ENCODE measurements at places on chromosomes 11 and 22.

- no peak for DNase-seq
These were observed 59.7 kb upstream of the AMPD3 start for GRCh38 chr11:10395166-10395897.

GRCh38 chr11:49302360-49302759, 94.0 kb upstream of the FOLH1 start:
- no peak for DNase-seq

GRCh38 chr11:63765688-63766241, 2.8 kb downstream of the ZFTA start:
- DNase-seq, result no peak

GRCh38 chr11:3623121-3623520, 18.7 kb downstream of the ART5 start:
- no peak for DNase-seq

GRCh38 chr11:97110376-97110775, 720.6 kb downstream of the JRKL start:
- no peak for DNase-seq

GRCh38 chr11:130413405-130414106, 14.9 kb downstream of the ADAMTS8 start:
- no peak for DNase-seq

DNA sequence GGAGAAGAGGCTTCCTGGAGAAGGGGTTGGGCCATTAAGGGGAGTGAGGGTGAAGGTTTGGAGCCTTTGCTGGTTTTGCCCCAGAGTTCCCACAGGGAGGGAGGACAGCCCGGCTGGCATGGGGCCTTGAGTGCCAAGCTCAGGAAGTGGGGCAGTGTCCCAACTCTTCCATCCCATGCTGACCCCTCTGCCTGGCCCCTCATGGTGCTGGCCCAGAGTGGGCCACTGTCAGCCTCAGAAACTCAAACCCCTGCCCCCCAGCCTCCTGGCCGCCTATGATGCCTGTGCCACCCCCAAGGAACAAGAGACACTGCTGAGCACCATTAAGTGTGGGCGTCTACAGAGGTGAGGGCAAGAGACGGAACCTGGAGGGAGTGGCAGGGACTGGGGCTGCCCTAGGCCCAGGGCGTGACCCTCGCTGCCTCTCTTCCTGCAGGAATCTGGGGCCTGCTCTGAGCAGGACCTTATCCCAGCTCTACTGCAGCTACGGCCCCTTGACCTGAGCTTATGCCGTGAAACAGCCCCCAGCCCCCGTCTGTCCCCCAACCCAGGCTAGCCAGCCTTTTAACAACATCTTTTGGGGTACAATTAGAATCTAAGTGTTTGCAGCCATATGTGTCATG, 5.4 kb downstream of the MUS81 start:
- DNase-seq, result no peak

DNA sequence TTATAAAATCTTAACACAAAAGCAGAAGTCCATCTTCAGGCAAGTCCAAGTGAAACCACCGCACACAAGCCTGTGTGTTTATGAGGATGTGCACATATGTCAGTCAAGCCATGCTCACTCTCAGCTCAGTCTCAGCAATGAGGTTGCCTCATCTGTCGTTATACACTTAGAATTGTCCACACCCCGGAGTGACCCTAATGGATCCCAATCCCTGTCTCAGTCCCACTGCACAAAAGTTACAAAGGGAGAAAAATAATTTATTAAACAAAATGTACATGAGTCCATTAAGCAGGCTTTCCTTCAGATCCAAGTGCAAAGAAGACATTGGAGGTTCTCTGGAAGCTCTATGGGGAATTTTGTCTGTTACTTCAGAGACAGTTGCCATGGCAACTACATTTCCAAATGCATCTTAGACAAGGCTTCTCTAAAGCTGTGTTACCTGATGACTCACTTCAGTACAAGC, 24.4 kb downstream of the OR8B12 start:
- peak; percentile 12 for DNase-seq

DNA sequence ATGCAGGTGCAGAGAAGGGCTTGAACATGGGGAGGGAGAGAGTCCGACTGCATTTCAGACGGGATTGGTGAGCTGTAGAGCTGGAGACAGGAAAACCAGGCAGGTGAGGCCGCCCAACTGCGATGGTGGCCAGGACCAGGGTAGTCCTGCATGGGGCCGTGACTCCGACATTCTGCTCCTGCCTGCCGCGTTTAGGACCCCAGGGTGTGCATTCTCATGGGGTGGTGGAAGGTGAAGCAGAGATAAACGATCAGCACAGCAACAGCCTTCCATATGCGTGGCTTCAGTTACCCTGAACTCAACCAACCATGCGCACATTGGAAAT, 29.3 kb downstream of the SHANK2 start:
- DNase-seq, result no peak

- DNase-seq, result no peak
These were observed 78.9 kb downstream of the PPFIBP2 start for GRCh38 chr11:7592711-7593110.

DNA sequence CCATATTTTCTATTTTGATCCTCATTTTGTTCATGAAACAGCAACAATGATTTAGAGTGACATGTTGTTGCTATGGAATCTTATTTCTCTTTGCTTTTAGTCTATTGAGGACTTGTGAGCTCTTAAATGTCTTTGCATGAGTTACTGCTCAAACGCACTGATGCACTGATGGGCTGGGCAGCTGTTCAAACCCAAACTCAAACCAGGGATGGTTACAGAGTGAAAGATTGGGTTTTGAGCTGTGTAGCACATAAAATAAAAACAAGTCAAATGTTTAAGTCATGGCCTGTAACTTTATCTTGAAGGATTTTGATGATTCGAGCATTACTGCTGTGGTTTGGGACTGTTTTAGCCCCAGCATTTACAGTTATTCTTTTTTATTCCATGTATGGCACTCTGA, 20.1 kb upstream of the NCAM1 start:
- no peak for DNase-seq

DNA sequence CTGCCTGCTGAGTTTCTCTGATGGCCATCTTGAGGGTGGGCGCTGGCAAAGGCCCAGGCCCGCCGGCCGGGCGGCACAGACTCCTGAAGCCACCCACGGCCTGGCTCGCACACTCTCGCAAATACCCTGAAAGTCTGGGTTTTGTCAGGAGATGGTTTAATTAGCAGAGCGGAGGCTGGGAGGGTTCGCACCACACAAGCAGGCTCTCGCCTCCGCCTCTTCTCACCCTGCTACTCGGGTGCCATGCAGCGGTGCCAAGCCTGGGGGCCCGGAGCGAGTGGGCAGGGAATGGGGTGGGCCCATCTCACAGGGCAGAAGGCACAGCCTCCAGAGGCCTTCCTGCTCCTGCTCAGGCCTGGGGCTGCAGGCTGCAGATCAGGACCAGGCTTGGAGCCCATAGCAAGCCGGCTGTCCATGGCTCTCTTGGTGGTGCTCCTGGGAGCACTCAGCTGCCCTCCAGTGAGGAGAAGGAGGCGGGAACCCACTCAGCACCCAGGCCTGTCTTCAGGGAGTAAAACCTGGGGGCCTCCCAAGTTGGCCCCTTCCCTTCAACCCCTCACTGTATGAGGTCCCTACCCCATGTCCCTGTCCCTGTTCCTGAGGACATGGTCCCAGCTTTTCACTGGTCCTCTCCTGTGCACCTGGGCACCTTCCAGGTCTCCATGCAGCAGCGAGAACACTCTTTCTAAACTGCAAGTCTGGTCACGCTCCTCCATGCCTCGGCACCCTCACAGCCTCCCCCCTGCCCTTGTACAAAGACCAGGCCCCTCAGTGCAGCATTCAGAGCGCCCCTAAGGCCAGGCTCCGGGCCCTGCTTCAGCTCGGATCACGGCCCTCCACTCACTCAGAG, 62.0 kb downstream of the FLRT1 start:
- no peak for DNase-seq

Data from globus pallidus (tissue), 1 donor.